ENCODE measurements at places on chromosomes 11 and 22.

DNA sequence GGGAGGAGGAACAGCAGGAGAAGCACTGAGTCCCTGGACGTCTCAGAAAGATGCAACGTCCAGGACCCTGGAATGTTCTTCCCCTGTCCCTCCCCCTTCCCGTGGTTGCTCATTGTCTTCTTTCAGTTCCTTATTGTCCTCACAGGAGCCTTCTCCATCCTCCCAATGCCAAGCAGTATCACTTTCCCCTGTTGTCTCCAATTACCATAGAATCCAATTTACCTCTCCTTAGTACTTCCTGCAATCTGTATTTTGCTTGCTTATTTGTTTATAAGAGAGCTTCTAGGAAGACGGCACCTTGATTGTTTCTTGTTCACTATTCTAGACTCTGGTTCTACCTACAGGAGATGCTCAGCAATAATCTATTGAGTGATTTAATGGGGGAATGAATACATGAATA, 1273.7 kb downstream of the LRRC4C start:
- H3K36me3 ChIP-seq, result no peaks in the 10 kb centered on the region
- no peak overlapping the region for H3K4me3 ChIP-seq
- no peaks in the 10 kb centered on the region for H3K27me3 ChIP-seq
- H3K27ac ChIP-seq, result no peak overlapping the region
- no peaks in the 10 kb centered on the region for H3K4me1 ChIP-seq
- DNase-seq, result no peak

- no peaks in the 10 kb centered on the region for H3K36me3 ChIP-seq
- no peaks in the 10 kb centered on the region for H3K27me3 ChIP-seq
- peaks cover 8% of the 10 kb centered on the region for H3K4me1 ChIP-seq
- no peak overlapping the region for H3K4me3 ChIP-seq
Measured at GRCh38 chr22:24583221-24584165, 9.4 kb downstream of the LRRC75B start.

DNA sequence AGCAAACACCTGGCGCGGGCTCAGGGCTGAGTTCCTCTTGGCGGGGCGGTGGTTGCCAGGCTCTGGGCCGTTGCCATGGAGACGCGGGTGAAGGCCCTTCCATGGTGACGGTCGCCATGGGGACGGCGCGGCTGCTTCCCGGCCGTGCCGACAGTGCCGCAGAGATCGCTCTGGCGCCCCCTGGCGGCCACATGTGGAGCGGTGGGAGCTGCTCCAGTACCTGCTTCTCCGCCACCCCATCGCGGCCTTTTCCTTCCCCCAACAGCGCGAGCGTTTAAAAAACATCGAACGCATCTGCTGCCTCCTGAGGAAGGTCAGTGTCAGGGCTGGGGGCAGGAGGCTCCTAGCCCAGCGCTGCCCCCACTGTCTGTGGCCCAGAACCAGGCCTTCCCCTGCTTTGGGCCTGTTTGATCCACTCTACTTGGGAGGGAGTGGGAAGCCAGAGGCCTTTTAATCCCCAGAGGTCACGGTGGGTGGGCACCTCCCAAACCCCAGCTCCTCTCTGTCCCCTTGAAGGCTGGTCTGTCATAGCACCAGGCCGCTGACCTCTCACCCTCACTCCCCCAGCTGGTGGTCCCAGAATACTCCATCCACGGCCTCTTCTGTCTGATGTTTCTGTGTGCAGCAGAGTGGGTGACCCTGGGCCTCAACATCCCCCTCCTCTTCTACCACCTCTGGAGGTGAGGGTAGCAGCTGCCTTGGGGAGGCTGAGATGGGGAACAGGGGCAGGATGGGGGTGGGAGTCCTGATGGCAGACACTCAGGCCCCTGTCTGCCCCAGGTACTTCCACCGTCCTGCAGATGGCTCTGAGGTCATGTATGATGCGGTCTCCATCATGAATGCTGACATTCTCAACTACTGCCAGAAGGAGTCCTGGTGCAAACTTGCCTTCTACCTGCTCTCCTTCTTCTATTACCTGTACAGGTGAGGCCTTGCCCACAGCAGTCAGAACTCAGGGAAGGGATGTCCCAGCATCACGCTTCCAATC, 4.8 kb downstream of the CNIH2 start:
- no peak overlapping the region for H3K27ac ChIP-seq
- H3K4me1 ChIP-seq, result peaks cover 3% of the 10 kb centered on the region
- DNase-seq, result peak; percentile 97
- H3K36me3 ChIP-seq, result peaks cover 17% of the 10 kb centered on the region
- H3K4me3 ChIP-seq, result no peak overlapping the region
- no peaks in the 10 kb centered on the region for H3K27me3 ChIP-seq

GRCh38 chr11:57348636-57349313, 10.6 kb downstream of the P2RX3 start:
- H3K27ac ChIP-seq, result no peak overlapping the region
- H3K4me3 ChIP-seq, result no peak overlapping the region
- no peaks in the 10 kb centered on the region for H3K36me3 ChIP-seq
- H3K4me1 ChIP-seq, result peaks cover 9% of the 10 kb centered on the region

DNA sequence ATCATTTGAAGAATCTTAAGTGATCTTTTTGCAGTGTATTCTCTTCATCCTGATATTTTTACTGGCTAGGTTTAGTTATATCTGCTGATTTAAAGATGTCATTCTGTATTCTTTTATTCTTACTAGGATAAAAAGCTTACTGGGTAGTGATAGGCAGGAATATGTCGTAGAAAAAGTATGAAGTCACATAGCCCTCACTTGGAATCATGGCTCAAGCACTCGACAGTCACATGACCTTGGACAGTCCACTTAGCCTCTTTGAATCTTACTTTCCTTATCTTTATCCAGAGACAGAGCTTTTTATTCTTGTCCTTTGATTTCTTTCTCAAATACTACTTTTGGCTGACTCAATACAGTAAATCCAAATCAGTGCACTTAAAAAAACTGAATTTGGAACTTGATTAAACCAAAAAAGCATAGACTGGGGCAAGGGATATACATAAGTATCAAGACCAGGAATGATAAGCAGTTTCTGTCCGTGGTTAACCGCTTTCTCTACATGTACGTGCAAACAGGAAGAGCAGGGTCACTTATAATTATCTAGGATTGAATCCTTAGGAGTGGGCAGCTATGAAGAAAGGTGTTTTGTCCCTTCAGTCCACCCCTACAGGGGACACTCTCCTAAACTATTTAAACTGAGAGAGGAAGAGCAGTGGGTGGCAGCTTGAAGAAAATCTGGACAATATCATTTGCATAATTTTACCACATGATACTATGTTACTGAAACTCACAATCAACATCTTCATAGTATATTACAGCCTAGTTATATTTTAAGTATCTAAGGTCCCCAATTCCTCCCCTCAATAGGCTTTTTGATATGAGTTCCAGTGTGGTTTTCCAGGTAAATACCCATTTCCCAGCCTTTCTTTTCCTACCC, 8.0 kb downstream of the MMP7 start:
- no peaks in the 10 kb centered on the region for H3K36me3 ChIP-seq
- no peaks in the 10 kb centered on the region for H3K27me3 ChIP-seq
- no peaks in the 10 kb centered on the region for H3K4me1 ChIP-seq
- H3K4me3 ChIP-seq, result no peak overlapping the region
- DNase-seq, result no peak

- peak overlapping the region; percentile 91 for H3K27ac ChIP-seq
- DNase-seq, result no peak
Measured at GRCh38 chr11:8809939-8810539, 101.0 kb upstream of the AKIP1 start.

- no peak overlapping the region for H3K4me3 ChIP-seq
- no peak for DNase-seq
- H3K27me3 ChIP-seq, result no peaks in the 10 kb centered on the region
Measured at GRCh38 chr11:59247531-59248227, 35.0 kb upstream of the MPEG1 start.

DNA sequence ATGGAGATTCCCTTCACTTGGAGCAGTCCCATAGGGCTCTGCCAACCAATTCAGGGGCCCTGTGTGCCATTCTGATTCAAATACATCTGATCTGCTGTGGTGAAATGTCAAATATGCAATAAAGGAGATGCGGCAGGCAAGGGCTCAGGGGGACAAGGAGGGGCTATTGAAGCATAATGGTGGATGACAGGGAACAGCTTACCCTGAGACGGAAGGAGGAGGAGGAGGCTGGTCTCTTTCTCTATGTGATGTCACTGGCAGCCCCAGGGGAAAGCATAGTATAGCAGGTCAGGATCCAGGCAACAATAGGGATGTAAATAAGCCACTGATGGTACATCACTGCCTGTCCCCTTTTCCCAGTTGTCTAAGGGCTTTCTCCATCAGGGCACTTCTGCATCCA, 350.9 kb upstream of the SYN3 start:
- H3K4me1 ChIP-seq, result no peaks in the 10 kb centered on the region
- H3K27me3 ChIP-seq, result no peaks in the 10 kb centered on the region
- H3K27ac ChIP-seq, result no peak overlapping the region
- H3K4me3 ChIP-seq, result no peak overlapping the region

DNA sequence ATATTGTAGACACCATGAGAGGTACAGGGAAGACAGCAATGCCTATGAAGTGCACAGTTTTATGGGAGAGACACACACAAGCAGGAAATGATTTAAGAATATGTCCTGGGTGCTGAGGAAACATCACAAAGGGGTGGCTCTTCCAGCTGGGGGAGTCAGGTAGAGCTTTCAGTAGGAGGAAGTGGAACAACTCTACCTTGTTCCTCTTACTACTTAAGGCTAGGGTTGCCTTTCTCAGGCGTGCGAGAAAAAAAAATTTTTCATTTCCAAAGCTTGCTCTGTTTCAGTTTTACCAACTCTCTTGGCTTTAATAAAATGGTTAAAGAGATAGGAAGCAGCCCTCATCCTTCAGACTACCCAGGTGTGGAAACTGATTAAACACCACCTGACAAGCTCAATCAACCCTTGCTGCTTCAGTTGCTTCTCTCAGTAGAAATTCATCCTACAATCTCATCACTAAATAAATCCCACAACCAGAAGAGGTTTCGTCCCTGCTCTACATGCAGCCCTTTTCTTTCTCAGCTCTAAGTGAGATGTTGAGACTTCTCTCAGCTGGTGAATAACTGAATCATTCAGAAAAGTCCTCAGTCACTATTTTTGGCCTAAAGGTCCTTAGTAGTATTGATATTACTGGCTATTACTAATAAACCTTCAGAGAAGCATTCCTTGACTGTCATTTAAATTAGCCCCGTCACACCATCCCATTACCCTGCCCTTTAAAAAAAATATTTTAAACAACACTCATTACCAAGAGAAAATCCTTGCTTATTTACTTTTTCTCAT, 5.9 kb downstream of the ABTB2 start:
- peaks cover 65% of the 10 kb centered on the region for H3K4me1 ChIP-seq
- H3K36me3 ChIP-seq, result no peaks in the 10 kb centered on the region
- H3K27ac ChIP-seq, result no peak overlapping the region

GRCh38 chr11:5700421-5701054, 10.9 kb downstream of the TRIM22 start:
- H3K36me3 ChIP-seq, result peaks cover 19% of the 10 kb centered on the region
- H3K27ac ChIP-seq, result no peak overlapping the region
- DNase-seq, result no peak
- H3K4me1 ChIP-seq, result no peaks in the 10 kb centered on the region
- H3K4me3 ChIP-seq, result no peak overlapping the region
- no peaks in the 10 kb centered on the region for H3K27me3 ChIP-seq

GRCh38 chr11:58829786-58830185, 14.7 kb downstream of the GLYATL2 start:
- H3K27me3 ChIP-seq, result no peaks in the 10 kb centered on the region
- no peaks in the 10 kb centered on the region for H3K36me3 ChIP-seq
- no peak overlapping the region for H3K4me3 ChIP-seq
- DNase-seq, result no peak
- H3K27ac ChIP-seq, result no peak overlapping the region

- DNase-seq, result no peak
- peaks cover 13% of the 10 kb centered on the region for H3K36me3 ChIP-seq
- no peaks in the 10 kb centered on the region for H3K4me1 ChIP-seq
Measured at GRCh38 chr11:119237515-119237914, 31.4 kb downstream of the CBL start.

DNA sequence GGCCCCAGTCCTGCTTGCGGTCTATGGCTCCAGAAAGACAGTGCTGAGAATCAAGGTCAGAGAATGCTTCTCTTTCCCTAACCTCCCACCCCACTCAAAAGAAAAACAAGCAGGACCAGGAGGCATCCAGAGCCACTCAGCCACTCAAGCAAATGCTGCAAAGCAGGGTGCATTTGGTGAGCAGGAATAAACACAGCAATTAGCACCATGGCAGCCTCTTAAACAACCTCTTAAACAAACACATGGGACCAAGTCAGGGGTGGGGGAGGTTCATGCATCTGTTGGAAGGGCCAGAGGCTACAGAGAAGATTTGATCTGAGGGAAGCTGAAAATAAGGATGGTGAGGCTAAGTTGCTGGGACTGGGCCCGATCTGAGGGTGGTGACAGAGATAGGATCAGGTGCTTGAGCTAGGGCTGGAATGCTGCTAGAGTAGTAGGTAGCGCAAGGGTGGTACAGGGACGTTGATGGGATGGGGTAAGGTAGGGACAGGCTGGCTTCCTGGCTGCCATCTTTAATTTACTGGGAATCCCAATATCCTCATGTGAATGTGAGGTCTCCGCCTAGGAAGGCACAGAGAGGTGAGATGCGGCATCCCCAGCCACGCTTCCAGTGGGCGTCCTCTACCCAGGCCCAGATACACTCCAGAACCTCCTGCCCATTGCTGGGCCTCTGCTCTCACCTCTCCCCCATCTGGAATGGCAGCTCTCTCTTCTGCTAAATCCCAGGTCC, 26.6 kb upstream of the LMO1 start:
- peak; percentile 43 for DNase-seq
- no peak overlapping the region for H3K4me3 ChIP-seq
- no peaks in the 10 kb centered on the region for H3K27me3 ChIP-seq
- H3K27ac ChIP-seq, result no peak overlapping the region
- no peaks in the 10 kb centered on the region for H3K36me3 ChIP-seq

DNA sequence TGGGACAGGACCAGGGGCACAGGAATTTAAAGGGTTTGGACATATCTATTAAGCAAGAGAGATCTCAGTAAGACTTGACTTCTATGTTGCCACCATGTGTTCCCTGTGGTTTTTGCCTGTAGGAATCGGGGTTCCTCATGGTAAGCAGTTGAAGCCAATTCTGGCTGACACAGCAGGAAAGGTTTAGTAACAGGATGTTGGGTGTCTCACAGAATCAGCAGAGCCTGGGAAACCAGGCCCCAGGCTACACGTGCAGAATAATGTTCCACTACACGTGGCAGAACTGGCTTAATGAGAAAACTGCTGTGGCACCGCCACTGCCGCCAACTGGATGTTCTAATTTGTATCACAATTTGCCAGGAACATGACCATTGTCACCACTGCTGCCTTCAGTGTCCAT, 264.6 kb upstream of the PLET1 start:
- H3K36me3 ChIP-seq, result no peaks in the 10 kb centered on the region
- peak overlapping the region; percentile 71 for H3K27ac ChIP-seq
- DNase-seq, result peak; percentile 73
- no peaks in the 10 kb centered on the region for H3K27me3 ChIP-seq
- H3K4me3 ChIP-seq, result no peak overlapping the region

DNA sequence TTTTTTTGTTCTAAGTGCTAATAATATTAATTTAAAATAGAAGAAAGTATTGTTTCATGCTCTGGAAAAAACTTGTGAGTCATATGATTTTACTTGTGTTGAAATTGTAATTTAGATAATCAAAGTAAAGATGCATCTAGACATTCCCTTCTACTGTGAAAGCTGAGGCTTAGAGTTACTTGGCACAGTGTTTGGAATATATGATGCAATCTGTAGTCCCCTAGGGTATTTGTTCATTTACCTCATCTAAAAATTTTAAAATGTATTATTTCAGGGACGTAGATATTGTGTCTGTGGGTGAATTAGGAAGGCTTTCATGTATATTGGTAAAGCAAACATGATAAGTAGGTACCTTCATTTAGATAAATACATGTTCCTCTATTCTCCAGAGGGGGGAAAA, 793.5 kb upstream of the CNTN5 start:
- H3K27ac ChIP-seq, result no peak overlapping the region
- no peak for DNase-seq
- H3K4me1 ChIP-seq, result no peaks in the 10 kb centered on the region
